ENCODE measurements at places on chromosomes 7 and 10.

DNA sequence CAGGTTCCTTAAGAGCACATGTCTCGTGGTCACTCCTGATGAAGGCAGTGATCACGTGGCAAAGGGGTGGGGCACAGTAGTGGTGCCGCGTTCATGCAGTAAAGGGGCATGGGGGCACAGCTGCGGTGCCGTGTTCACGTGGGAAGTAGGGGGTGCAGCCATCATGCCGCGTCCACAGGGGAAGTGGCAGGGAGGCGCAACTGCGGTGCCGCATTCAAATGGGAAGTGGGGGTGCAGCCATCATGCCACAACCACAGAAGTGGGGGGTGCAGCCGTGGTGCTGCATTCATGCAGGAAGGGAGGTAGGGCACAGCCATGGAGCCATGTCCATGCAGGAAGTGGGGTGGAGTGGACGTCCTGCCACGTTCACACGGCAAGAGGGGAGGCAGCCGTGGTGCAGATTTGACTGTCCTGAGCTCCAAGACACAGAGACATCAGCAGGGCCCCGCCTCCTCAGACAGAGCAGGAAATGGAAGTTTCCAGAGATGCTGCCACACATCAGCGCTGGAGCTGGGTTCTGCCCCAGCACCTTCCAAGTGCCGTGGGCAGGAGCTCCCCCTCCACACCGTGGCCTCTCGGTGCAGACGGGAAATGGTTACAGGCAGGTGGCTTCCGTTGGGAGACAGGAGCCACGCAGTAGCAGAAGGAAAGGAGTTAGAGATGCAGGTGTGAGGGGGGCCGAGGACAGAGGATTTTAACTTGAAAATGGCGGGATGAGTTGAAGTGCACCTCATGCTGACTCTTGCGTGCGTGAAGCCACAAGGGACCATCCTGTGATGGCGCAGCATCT, 95.0 kb upstream of the DDC start:
- DNase-seq, result no peak

- no peak for DNase-seq
Observed at GRCh38 chr7:115037128-115037802, 115.4 kb downstream of the MDFIC start.

DNA sequence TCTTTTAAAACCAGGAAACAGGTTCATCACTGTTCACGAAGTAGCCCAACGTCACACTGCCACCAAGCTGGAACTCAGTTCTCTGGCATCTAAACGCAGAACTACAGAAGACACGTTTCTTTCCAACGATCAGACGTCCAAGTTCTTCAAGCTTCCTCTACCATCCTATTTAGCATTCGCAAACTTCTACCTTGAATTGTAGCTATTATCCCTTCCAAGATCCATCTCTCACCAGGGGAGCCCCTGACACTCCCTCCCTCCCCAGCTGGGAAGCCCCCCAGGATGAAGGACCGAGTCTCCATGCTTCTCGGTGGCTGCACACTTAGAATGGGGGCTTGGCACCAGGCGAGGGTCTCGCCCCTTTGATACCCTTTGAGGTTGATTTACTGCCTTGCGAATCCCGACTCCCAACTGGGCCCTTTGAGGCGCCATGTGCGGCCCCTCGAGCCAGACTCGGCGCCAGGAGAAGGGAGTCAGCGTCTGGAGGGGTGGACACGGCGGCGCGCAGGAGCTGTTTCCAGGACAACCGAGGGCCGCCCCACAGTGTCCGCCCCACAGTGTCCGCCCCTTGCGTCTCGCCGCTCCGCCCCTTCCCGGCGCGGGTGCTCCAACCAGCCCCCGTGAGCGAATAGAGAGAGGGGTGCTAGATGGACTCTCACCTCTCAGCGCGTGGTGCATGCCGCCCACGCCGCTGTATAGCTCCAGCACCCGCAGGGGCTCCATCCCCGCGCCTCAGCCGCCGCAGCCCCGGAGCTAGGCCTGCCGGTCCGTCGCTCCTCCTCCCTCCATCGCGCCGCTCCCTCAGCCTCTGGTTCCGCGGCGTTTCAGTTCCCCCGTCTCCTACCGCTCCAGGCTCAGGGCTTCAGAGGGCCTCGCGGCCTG, at the start of gene TRDMT1:
TSS of gene TRDMT1 (minus strand) at position 761 of the 882 bp plus-strand sequence. CDS start at position 723, 38 bp downstream.
- no peak for DNase-seq

GRCh38 chr7:24476227-24476626, 97.0 kb upstream of the PALS2 start:
- no peak for DNase-seq

DNA sequence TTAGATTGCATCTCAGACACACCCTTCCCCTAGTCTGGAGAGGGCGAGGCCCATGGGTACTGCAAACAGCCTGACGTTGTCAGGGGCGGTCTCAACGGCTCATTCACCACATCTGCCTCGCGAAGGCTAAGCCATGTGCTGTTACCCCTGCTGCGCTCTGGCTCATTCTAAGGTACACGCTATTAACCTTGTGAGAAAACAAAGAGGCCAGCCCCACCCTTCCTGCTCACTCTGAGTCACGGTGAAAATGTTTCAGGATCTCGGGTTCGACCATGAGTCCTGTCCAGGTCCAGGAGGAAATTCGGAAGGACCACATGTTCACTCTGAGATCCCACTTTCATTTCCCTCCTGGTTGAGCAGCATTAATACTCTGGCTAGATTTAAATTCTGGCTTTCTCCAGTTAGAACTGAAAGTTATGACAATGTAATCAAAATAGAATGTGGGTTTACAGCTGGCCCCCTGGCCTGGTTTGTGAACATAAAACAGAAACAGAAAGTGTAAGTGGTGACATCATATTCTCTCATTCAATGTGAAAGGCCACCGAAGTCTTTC, 55.2 kb downstream of the EGFR start:
- peak; percentile 50 for DNase-seq

DNA sequence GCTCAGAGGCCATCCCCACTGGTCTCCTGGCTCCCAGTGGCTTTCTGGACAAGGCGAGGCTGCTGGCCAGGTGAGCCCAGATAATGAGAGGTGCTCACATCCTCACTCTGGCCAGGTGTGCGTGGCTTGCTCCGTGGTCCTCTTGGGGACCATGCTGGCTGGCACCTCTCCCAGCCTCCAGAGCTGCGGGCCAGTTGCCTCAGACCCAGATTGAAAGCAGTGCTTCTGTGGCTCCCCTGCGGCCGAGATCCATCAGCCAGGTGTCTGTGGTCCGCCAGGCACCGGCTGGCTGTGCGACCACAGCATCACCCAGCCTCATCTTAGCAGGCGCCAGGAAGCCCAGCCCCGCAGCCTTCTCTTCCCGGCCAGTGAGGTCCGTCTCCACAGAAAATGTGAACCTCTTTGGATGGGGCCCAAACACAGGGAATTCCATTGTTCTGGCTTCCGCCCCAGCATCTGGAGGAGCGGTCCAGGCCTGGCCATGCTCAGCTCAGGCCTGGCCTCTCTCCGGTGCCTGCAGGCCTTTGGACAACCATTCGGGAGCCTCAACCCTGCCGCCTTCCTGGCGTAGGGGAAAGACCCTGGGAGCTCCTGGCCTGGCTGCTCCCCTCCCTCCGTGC, 5.2 kb upstream of the TTYH3 start:
- DNase-seq, result no peak

- DNase-seq, result no peak
Observed at GRCh38 chr7:84017651-84018050, 176.9 kb downstream of the SEMA3A start.

DNA sequence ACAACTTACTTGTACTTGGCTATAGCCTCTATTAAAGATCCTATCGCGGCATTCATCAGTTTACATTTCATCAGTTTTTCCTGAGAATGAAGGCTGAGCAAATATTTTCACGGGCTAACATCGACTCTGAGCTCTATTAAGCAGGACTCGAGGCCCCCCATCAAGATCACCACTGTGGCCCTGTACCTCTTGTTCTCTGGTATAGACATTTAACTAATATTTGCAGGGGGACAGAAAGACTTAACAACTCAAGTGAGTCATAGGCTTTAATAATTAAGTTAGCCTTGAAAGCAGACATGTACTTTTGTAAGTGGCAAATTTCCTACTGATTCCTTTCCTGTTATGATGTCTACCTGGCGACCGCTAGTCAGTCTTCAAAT, 45.4 kb downstream of the DOCK4 start:
- DNase-seq, result no peak

DNA sequence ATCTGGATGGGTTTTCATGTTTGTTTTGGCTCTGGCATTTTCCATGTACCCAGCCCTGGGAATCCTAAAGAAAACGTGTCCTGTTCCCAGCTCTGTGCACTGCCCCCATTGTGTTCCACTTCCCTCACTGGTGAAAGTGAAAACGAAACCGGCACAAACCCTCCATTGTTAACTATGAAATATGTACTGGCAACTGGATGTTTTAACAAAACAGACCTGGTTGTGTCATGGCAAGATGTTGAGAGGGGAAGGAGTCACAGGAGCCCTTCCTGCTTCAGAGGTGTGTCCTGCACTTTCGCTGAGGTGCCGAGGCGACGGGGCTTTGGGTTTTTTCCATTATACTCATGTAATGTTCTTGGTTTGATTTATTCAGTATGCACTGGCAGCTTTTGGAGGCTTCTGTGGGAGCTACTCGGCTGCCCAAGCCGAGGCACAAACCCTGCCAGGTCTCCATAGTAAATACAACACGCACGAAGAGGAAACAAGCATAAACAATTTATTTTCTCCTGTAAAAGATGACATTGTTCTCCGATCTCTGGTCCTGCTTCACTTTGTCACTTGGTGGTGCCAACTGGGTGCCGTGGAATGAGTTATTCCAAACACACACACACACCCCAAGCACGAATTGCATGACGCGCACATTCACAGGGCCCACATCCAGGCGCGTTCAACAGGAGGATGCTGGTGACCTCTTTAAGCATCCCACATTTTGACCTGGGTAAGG, 118.2 kb downstream of the CDK6 start:
- no peak for DNase-seq

DNA sequence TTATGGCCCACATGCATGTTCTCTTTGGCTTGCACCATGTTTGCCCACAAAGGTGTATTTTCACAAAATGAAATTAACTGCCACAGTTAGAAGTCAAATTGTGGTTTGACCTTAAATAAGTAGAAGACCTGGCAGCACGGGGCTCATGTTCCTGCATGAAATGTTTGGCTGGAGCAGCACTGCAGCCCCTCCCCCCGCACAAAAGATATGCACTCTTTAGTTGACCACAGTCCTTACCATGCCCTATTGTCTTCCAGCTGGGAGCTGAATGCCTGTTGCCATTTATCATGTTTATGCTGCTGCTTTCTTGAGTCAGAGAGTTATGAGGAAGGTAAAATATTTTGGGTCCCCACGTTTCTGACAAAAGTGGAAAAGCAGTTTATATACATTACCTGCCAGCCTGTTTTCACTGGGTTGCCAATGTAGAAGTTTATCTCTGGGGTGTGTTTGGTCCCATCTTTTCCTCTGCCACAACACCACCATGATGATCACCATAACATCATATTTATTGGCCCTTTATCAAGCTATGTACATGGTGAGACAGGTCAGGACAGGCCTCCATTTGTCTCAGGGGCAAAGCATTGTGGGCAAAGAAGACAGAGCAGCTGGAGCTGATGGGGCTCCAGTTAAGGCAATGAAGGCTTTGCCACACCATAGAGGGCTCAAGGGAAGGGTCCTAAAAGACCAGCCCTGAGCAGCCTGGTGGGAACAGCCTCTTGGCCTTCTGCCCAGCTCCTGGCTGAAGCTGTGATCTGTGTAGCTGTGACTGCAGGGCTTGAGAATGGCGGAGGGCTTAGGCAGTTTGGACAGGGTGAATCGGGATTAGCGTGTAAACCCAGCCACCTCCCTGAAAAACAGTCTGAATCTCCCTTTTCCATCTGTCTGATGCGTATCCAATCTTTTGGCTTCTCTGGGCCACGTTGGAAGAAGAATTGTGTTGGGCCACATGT, 5.4 kb downstream of the PRF1 start:
- DNase-seq, result no peak

- no peak for DNase-seq
Observed at GRCh38 chr7:101177644-101178043, 2.4 kb downstream of the NAT16 start.

DNA sequence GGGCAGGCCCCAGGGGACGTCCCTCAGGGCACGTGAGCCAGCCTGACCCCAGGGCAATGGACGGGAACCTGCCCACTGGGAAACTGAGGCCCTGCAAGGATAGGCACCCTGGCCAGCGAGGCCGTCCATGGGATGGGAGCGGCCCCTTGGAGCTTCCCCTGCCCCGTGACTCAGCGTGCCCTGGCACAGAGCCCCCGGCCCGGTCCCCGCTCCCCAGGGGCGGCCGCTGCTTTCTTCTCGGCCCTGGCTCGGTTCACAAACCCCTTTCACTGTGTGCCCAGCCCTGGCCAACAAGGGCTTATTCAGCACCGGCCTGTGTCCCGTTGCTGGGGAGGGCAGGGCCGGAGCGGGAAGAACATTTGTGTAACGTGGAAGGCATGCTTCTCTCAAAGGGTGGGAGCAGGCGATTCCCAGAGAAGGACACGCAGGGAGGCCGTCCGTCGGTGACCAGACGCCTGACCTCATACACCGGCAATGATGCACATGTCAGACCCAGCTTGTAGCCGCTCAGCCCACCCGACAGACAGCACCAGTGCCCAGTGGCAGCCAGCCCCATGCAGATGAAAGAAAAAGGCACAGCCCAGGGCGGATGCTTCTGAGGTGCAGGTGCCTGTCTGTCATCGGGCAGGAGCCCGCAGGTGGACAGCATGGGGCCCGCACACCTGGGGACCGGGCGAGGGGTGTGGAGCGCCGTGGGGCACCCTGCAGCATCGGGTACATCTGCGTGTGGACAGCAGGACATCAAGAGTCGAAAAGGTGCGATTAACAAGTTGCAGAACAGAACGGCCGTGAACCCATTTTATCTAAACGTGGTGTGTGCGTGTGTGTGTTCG, 94.5 kb downstream of the PDGFA start:
- no peak for DNase-seq

DNA sequence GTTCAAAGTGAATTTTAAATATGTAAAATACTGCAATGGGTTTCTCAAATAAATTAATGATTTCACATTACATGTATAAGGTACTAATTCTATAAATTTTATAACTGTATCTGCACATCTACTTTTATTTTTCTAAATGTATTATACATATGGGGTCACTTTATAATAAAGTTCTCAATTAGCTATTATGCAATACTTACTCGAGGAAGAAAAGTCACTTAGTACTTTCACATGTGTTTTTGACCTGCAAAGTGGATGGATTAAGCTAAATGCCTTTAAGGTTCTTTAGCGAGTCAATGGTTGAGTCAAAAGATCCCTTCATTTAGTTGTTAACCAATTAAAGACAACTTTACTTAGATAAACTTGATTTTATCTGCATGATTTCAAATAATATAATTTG, 437.8 kb downstream of the ANKRD7 start:
- no peak for DNase-seq
